ENCODE measurements at places on chromosomes 7 and 10.

DNA sequence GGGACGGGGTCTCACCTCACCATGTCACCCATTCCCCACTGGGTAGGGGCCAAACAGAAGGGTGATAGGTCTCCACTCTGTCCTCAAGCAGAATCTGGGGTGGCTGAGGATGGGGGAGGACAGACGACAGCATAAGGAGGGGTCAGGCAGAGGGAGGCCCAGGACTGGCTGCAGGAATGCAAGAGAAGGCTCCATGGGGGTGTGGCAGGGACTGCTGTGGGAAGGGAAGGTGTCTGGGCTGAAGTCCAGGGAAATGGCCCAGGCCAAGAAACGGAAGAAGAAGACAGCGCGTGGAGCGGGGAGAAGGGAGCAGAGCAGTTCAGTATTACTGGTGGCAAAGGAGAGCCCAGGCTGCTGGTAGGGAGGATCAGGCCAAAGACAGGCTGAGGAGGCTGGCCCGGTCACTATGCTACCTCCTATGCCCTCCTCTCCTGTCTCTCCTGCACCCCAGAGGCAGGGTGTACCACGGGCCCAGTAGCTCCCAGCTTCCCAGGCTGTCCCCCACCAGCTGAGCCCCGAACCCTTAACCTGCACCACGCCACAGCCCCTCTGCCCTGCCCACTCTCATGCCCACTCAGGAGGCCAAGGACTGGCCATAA, 60.9 kb downstream of the GRB10 start:
- no peak for DNase-seq

DNA sequence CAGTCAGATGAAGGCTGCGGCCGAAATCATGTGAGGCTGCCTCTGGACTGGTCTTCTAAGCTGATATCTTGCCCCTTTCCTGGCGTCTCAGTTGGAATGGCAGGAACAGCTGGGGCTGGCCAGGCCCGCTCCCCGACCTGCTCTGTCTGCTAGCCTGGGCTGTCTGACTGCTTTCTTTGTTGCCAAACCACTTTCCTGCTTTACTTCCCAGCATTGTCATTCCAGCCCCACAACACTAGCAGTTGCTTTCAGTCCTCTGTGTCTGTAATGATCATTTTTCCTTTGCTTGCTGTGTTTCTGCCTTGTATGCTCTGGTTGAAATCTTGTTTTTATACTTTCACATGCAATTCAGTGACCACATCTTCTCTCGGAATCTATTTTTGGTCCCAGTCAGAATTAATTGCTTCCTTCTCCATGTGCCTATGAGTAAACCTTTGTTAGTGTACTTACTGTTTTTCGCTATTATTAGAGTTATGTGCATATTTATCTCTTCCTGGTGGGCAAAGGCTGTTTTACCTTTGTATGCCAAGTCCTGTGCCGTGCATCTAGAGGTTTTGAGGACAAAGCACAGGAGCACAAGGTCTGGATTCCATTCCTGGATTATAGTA, 21.6 kb downstream of the PRPF18 start:
- DNase-seq = no peak

GRCh38 chr10:72016608-72017300, 52.6 kb downstream of the CHST3 start:
- DNase-seq = no peak

- peak; percentile 13 for DNase-seq
Observed at GRCh38 chr7:111172564-111173257, 81.8 kb downstream of the LRRN3 start.

- no peak for DNase-seq
Observed at GRCh38 chr10:132257271-132257670, 50.5 kb downstream of the STK32C start.

DNA sequence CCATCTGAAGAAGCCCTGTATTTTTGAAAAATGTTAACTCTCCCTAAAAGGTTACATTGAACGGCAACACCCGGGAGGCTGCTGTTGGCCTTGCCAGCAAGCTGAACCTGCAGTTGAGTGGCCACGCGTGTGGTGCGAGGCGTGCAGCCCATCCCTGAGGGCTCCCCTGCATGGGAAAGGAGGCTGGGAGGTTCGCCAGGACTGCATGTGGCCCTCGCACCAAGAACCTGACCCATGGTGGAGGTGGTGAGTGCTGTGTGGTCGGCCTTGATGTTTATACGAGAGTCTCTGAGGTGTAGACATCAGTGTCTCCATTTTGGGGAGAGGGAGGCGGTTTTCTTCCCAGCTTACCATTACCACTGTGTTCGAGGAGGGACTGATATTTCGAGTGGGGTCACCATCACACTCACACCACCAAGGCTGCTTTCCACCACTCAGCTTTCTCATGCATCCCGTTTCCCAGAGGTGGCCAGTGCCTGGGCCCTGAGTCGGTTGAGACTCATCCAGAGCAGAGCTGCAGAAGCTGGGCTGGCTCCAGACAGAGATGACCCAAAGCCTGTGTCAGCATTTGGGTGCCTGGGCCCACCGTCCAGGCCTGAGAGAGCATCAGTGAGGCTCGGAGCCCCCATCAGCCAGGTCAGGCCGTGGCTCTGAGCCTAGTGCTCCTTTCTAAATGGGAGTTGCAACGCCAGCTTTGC, 222.6 kb downstream of the EBF3 start:
- no peak for DNase-seq

DNA sequence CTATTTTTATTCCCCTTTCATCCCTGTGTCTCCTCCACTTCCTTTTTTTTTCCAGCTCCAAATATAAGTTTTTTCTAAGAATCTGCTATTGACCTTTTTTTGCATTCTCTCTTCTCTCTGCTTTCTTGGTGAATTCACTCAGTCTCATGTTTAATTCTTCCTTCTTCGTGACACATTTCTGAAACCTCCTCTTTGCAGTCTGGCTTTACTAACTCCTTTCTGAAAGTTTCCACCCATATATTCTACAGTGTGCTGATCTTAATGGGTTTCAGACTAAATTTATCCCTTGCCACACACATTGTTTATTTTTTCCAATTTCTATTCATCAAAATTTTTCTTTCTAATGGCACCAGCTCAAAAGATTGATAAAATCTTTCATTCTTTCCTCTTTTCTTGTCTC, 47.8 kb upstream of the CALD1 start:
- DNase-seq = no peak

DNA sequence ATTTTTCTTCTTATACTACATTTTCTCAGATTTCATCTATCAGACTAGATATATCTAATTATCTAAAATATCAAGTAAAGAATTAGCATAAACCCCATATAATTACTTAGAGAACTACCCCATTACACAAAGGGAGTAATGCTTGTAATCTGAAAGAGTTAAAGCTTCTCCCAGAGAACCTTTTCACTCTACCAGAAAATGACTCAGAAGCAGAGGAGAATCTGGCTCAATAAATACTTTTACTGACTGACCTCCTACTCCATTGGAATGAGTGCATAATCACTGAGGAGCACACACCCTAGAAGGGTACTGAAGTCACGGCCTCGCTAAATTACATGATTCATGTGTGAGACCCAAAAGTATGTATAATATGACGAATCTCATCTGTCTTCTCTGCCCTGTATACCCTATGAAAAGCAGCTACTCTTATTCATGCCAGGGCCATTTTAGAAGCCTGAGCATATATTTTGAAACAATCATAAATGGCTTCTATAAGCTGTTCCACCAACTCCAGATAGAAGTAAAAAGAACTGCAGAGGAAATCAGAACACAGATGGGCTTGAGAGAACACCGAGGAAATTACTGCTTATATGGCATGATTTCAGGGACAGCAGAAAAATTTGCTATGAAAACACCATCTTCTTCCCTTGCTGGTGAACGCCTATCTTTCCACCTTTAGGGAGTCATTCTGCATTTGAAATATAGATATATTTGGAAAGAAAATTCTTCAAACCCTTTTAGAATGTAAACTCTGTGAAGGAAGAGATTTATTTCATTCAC, 32.7 kb downstream of the DNMBP start:
- DNase-seq = peak; percentile 93

DNA sequence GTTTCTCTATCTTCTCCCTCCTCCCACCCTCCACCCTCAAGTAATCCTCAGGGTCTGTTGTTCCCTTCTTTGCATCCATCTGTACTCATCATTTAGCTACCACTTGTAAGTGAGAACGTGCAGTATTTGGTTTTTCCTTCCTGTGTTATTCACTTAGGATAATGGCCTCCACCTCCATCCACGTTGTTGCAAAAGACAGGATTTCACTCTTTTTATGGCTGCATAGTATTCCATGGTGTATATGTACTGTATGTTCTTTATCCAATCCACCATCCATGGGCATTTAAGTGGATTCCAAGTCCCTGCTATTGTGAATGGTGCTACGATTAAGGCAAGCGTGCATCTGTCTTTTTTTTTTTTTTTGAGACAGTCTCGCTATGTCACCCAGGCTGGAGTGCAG, 72.4 kb downstream of the PROSER2 start:
- DNase-seq = no peak

- no peak for DNase-seq
Observed at GRCh38 chr7:86790383-86790782, 146.7 kb downstream of the GRM3 start.

DNA sequence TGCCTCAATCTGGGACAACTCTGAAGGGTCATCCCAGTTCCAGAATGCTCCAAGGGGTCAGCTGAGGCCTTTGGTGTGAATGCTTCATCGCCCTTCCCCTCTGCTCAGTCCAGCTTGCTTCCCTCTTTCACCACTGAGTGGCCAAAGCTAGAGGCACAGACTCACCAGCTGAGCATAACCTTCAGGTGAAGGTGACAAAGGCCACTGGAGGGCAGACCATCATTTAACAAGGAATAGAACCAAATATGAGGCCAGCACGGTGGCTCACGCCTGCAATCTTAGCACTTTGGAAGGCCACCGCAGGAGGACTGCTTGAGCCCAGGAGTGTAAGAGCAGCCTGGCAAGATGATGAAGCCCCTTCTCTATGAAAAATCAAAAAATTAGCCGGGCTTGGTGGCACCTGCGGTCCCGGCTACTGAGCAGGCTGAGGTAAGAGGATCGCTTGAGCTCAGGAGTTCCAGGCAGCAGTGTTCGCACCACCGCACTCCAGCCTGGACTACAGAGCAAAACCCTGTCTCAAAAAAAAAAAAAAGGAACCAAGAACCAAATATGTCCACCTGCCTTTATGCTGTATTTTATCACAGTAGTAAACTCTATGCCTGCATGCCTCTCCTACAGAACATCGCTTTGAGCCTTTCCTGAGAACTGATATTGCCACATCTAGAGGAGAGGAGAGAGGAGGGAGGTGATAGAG, 13.4 kb downstream of the PRKAG2 start:
- DNase-seq = no peak

DNA sequence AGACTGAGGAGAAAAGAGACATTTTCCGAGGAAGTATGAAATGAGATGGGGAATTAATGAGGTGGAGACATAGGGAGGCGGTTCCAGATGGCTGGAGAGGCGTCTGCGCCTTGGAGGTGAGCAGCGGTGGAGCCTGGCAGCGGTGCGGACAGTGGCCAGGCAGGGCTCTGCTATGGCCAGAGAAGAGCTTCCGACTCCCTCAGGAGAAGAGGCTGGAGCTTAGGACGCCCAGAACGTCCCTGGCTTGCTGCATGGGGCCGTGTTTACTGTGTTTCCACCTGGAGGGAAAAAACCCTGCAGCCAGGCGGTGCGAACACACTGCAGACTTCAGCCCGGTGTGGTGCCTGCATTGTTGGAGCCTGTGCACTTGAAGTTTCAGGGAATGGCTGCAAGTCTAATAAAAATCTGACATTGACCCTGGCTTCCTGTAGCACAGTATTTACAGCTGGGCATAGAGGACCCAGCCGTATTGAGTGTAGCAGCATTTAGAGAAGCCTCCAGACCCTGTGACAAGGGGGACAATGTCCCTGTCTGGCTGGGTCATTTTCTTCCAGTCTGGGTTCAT, 447.1 kb upstream of the MKI67 start:
- no peak for DNase-seq

- DNase-seq = peak; percentile 66
Observed at GRCh38 chr7:29871787-29872398, 65.6 kb downstream of the WIPF3 start.

DNA sequence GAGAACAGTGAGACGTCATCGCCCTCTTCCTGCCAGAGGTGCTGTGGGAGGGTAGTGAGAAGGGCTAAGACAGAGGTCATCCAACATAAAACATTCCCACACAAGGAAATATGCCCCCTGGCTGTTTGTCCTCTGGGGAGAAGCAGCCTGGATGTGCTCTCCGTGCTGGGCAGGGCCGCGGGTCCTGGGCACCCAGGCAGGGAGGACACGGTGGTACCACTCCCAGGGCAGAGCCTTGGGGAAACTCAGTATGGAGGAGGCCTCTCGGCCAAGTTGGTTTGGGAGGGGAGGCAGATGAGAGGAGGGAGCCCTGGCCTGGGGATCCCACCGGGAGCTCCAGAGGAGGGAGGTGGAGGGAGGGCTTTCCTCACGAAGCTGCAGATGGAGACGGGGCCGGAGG, 129.4 kb downstream of the GLRX3 start:
- no peak for DNase-seq

DNA sequence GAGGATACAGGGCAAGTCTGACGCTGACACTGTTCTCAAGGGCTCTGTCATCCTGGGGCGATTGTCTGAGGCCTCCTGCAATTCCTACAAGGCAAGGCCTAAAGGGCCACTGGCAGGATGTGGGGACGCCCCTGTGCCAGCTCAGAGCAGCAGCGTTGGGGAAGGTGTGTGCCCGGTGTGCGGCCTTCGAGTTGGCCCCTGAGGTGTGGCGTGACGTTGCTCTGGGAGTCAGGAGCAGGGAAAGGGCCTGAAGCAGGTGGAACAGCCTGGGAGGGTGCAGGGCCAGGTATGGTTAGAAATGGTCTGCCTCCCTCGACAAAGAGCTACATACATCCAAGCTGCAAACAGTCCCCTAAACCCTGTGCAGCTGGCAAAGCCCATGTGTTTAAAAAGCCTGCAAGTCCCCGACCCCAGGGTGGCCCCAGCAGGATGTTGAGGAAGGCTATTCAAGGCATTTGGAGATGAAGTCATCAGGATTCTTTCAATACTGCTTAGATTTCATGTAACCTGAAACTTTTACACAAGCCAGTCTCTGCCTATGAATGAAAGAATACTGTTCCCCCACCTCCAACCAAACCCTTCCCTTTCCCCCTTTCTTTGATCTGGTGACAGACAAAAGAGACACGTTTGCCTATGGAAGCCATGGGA, 142.5 kb upstream of the TNS3 start:
- DNase-seq = peak; percentile 91

GRCh38 chr7:25950488-25951413, 201.2 kb upstream of the NFE2L3 start:
- DNase-seq = peak; percentile 90

DNA sequence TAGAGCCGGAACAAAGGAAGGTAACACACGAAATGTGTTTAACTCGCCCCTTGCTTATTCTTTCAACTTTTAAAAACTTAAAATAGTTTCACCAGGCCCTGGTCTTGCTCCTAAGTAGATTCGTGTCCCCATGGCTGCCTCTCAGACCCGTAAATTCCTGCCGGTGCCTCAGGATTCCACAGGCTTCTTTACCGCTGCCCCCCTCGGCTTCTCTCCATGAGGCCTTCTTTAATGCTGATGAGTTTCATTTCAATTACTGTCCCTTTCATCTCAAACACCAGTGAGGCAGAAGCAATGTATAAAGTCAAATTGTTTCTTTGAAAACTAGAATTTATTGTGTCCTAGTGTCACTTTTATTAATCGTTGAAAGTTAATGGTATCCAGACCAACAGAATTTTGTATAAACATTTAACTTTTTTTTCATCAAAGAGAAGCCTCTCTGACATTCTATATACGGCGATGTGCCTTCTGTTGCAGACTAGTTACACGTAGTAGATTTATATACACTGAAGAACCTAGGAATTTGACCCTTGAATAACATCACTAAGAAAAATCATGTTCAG, 225.2 kb downstream of the C7orf25 start:
- no peak for DNase-seq

GRCh38 chr7:37732253-37732652, 48.7 kb downstream of the GPR141 start:
- DNase-seq = no peak

GRCh38 chr10:12587451-12587888, 238.1 kb downstream of the CAMK1D start:
- peak; percentile 23 for DNase-seq

- peak; percentile 80 for DNase-seq
Observed at GRCh38 chr10:113945075-113945686, 90.7 kb downstream of the NHLRC2 start.

Data from fibroblast of upper back skin (primary cell).